ENCODE measurements at places on chromosomes 16 and 17.

GRCh38 chr17:8074554-8074953, 13.0 kb downstream of the ALOX12B start:
- DNase-seq, result no peak

- no peak for DNase-seq
Observed at GRCh38 chr17:64520359-64520758, 13.6 kb downstream of the CEP95 start.

- no peak for DNase-seq
Observed at GRCh38 chr17:65278050-65278819, 141.1 kb downstream of the RGS9 start.

- DNase-seq, result no peak
Observed at GRCh38 chr16:69834807-69835466, 72.8 kb downstream of the WWP2 start.

- no peak for DNase-seq
Observed at GRCh38 chr16:80806927-80807340, 2.5 kb upstream of the CDYL2 start.

DNA sequence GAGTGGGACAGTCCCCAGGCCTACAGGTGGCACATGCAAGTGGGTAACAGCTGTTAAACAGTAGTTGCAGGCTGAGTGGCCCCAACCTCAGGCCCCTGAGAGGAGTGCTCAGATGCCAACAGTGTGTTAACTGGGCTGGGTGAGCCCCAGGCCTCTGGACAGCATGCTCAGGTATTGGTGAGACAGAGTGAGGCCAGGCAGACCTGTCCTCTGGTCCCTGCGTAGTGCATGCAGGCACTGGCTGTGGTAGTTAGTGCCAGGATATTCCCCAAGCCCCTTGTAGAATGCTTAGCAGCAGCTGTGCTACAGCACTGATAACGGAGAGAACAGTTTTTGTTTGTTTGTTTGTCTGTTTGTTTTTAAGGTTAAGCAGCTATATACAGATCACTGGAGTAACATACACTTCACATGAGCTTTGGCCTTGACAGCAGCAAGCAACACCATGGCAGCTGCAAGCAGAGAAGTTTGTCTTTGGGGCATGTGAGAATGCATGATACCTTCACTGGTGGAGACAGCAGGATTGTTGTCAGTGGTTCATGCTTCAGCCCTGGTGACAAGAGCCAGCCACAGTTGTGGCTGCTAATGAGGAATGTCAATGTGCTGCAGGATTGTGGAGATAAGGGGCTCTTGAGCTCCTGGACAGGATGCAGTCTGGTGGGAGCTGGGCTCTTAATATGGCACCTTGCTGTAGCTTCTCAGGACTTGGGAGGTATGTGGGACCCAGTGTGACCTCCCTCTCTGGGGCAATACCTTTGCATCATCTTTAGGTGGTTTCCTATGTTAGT, 614.4 kb downstream of the CDH11 start:
- no peak for DNase-seq

DNA sequence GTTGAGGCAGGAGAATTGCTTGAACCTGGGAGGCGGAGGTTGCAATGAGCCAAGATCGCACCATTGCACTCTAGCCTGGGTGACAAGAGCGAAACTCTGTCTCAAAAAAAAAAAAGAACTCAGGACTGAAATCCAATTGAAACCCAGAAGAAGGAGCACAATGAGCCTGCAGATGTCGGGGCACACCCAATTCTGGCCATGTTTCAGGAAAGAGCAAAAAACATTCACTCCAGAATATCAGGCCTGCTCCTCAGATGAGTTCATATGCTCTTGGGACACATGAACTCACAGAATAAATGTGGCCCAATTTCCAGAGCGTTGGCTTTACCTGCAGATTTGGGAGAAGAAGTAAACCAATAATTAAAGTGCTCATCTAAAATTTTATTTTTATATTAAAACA, 3.0 kb upstream of the CMTM2 start:
- no peak for DNase-seq

- DNase-seq, result no peak
Observed at GRCh38 chr16:57299009-57299718, 14.7 kb upstream of the PLLP start.

DNA sequence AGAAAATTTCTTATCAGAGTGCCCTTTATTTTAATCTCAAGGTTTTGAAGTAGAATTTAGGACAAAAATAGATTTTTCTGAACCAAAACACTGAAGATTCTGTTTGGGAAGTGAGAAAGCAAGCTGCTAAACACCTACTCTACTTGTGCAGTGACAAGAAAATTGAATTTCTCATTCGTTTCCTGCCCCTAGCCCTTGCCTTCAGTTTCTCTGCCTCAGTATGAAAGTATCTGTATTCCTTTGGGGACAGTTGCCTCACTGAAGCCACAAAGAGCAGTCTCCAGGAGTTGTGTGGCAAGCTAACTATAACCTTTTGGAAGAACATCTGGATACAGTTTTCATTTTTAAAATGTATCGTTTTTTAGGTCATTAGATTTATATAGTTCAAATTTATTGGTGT, 19.7 kb downstream of the MOSMO start:
- no peak for DNase-seq

- no peak for DNase-seq
Observed at GRCh38 chr16:8739989-8740704, 57.3 kb downstream of the TMEM186 start.

GRCh38 chr17:70716551-70716950, 547.2 kb downstream of the KCNJ2 start:
- DNase-seq, result no peak

DNA sequence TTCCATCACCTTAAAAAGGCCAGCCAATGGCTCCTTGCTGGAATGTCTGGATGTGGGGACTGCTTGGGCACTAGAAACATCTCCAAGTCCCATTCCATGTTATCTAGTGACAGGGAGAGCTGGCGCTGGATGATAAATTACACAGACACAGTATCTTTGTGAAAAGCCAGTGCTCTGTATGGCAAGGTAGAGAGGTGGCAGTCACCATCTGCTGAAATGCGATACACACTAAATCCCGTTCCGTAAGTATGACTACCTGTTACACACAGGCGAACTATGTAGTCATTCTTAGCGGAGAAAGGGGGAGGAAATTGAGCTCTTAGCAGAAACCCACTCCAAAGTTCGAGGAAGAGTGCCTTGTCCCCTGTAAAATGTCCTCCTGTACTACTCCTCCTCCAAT, 81.0 kb upstream of the MYOCD start:
- no peak for DNase-seq

DNA sequence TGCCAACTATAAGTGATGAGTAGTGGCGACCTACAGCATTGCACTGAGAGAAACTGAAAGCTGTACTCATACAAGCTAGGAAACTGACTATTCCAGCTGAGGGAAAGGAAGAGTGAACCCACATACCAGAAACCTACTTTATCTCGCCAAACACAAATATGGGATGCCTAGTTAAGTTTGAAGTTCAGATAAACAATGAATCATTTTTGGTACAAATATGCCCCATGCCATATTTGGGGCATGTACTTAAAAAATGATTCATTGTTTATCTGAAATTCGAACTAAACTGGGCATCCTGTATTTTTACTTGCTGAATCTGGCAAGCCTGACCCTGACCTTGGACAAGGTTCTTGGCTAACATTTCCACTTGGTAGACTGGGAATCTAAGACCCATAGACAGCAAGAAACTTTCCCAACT, 527.8 kb upstream of the PSMD7 start:
- no peak for DNase-seq

DNA sequence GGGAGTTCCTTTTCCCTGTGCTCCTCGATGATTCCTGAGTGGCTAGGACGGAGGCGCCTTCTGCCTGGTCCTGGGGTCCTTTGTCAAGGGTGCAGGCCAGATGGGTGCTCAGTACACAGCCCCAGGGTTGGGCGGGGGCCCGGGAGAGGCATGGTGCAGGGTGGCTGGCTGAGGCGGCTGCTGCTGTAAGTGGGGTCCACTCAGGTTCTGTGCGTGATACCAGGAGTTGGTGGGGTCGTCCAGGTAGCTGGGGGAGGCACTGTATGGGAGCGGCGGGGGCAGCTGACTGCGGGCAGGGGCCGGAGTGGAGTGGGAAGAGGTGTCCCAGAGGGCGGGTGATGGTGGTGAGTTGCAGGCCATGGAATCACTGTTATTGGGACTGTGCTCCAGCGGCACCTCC, 3.6 kb downstream of the DLX3 start:
- DNase-seq, result no peak

DNA sequence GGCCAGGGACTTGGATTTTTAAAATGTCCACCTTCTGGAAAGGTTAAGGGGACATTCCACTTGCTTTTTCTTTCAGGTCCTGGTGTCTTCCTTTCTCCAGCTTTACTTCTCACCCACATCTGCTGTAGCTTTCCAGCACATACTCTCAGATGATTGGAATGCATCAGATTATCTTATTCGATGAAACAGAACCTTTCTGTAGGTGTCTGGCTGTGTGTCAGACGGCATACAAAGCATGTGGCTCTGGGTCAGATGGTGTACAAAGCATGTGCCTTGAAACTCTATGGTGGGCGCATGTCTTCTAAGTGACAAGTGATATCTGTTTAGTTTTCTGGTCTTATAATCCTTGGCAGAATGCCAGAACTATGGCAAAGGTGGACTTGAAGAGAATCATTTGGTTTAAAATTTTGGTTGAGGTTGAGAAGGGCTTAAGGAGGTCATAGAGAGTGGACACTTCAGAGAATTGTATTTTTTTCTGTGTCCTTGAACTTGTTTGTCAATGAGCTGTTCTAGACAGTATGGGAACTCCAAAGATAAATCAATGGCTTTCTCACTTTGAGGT, 125.3 kb downstream of the FTO start:
- DNase-seq, result no peak

GRCh38 chr16:19858340-19859018, 26.2 kb downstream of the GPRC5B start:
- no peak for DNase-seq

DNA sequence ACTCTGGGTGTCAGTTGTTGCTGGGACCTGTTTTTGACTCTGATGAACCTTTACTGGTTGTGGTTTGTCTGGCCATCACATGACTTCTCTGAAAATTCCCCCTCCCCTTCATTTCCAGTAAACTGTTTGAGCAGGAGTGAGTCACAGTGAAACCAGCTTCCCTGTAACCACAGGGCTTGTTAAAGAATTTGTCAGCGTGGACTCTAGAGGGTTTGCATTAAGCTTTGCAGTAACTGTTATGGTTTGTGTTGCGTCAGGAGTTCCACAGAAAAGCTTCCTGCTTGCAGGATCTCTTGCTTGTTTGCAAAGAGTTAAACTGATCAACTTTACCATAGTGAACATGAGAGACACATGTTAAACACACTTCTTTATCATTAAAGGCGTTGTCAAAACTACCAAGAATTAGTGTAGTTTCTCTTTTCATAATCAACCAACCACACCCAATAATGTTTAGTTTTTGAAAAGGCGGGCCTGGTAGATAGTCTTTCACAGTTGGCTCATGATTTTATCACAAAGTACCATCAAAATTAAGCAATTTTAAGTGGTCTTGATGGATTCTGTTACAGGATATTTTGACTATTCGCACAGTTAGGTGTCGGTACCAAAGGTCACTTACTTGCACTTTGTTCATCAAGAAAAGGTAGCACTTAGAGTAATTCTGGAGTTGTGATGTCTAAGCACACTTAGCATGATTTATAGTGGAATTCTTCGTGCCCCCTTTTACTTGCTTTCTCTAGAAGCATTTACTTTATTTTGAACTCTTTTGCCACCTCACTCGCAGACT, 79.3 kb downstream of the VMP1 start:
- DNase-seq, result peak; percentile 95

DNA sequence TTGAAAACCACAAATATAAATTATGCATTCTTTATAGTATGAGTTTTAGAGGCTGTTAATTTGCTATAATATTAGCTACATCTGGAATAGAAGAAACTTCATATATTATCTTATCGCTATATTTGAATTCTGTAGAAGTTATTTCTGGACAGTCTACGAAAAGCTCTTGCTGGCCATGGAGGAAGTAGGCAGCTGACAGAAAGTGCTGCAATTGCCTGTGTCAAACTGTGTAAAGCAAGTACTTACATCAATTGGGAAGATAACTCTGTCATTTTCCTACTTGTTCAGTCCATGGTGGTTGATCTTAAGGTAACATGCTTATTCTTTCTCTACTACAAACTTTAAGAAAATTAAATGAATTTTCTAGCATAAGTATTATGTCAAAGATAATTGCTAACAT, 96.8 kb downstream of the OMG start:
- DNase-seq, result no peak

GRCh38 chr17:29722411-29723198, 99.9 kb upstream of the CORO6 start:
- no peak for DNase-seq

DNA sequence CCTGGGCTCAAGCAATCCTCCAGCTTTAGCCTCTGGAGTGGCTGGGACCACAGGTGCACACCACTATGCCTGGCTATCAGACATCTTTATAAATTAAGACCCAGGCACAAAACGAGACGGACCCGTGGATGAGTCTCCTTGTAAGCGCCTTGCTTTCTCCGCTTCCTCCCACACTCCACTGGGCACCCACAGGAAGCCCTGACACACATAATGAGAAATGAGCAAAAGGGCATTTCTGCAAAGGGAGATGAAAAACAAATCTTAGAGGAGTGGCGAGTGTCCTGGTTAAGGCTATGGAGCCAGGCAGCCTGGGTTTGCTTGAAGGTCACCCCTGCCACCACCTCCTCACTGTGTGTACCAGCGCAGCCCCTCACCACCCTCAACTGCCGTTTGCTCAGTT, 56.3 kb downstream of the XYLT1 start:
- DNase-seq, result no peak

DNA sequence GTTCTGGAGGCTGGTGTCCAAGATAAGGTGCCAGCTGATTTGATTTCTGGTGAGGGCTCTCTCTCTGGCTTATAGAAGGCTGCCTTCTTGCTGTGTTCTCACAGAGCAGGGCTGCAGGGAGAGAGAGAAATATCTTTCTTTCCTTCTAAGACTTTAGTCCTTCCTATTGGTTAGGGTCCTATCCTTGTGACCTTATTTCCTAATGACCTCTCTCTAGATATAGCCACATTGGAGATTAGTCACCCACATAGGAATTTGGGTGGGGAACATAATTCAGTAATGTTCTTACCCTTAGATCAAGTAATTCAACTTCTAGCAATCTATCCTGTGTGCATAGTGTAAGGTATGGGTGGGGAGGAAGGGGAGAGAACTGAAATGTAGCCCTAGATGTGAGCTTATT, 18.0 kb upstream of the ABCA5 start:
- DNase-seq, result no peak

DNA sequence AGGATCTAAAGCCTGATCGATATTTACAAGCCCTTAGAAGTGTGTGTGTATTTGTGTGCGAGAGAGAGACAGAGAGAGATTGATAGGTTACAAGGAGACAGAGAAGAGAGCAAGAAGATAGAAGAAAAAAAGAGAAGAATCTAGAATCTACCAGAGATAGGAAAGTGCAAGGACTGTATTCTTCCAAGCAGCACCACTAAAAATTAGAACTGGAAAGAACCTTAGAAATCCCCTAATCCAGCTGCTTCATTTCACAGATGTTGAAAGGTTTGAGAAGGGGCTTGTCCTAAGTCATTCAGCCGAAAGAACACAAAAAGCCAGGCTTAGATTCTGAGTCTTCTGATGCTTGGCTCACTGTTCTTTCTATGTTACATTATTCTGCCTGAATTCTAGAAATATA, 92.2 kb downstream of the HS3ST3A1 start:
- no peak for DNase-seq

- DNase-seq, result no peak
Observed at GRCh38 chr16:78353640-78354275, 254.3 kb downstream of the WWOX start.

GRCh38 chr16:72963533-72964315, 84.2 kb downstream of the ZFHX3 start:
- DNase-seq, result no peak
